ENCODE measurements at places on chromosomes 7 and 10. TPM values are rescaled to one million over a fixed set of nuclear protein-coding genes. Genes with fewer than 3 reads are reported as not detected.
A peak's percentile ranks its signal among the peaks of the same experiment; 100 is the strongest.

Gene ZNF365
- 1.8 TPM for total RNA-seq

- no peaks in the 10 kb centered on the region for H3K36me3 ChIP-seq
- no peak overlapping the region for H3K4me3 ChIP-seq
Measured at GRCh38 chr7:34224281-34224680, 318.9 kb downstream of the BMPER start.

GRCh38 chr7:68441645-68442044 is 1156.6 kb upstream of the AUTS2 start:
- no peak overlapping the region for H3K4me3 ChIP-seq
- DNase-seq = no peak
- H3K27ac ChIP-seq = no peak overlapping the region

DNA sequence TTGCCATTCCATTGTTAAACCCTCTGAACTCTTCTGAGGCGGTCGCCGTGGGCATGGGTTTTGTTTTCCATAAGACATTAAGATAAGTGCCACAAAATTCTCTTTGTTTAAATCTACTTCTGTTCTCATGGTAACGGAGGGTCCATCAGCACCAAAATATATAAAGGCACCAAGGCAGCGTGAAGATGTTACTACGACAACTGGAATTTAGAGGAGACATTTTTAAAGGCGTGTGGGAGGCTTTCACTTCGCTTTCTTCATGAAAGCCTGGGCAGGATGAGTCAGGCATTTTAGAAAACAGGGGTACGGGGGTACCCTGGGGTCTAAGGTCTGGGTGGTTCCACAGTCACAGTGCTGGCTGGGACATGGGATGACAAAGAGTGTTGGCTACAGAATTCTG is 34.0 kb downstream of the SMKR1 start:
- no peak overlapping the region for H3K27ac ChIP-seq
- H3K4me3 ChIP-seq = no peak overlapping the region
- H3K27me3 ChIP-seq = no peaks in the 10 kb centered on the region
- no peak for DNase-seq
- peaks cover 7% of the 10 kb centered on the region for H3K4me1 ChIP-seq
- H3K36me3 ChIP-seq = no peaks in the 10 kb centered on the region

DNA sequence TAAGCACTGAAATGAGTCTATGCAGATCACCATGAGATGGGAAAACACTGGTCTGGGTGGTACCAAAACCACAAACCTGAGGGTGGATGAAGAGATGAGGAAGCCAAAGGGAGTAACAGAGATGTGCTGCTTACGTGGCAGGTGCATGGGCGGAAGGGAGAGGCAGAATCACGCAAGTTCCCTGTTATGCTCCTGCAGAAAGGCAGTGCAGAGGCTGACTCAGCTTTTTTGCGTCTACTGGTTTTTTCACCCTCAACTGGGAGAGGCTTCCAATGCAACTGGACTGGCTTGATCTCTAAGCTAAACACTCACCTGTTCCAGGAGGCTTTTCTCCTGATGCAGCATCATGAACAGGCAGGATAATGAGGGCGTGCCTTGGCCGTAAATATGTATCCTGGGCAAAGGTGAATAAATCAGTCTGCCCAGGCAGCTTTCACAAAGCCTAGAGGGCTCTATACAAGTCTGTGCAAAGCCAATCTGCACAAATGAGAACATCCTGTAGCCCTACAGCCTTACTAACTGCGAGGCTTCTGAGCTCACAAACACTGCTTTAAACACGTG is 95.4 kb upstream of the AFAP1L2 start:
- peak; percentile 89 for DNase-seq
- no peaks in the 10 kb centered on the region for H3K36me3 ChIP-seq
- H3K27ac ChIP-seq = peak overlapping the region; percentile 68
- H3K27me3 ChIP-seq = no peaks in the 10 kb centered on the region
- H3K4me1 ChIP-seq = peaks cover 34% of the 10 kb centered on the region
- H3K4me3 ChIP-seq = no peak overlapping the region

Gene CAMK1D
- total RNA-seq = 8.8 TPM

Gene SFRP4
- not detected for total RNA-seq

- H3K27me3 ChIP-seq = 0 out of 2 replicates have a peak, but pooled peaks cover 3% of the 10 kb centered on the region
- H3K4me3 ChIP-seq = no peak overlapping the region
- H3K27ac ChIP-seq = no peak overlapping the region
- no peaks in the 10 kb centered on the region for H3K4me1 ChIP-seq
- DNase-seq = no peak
Measured at GRCh38 chr7:135240441-135240840, 6.8 kb downstream of the STRA8 start.

Gene FGF8
- not detected for total RNA-seq

DNA sequence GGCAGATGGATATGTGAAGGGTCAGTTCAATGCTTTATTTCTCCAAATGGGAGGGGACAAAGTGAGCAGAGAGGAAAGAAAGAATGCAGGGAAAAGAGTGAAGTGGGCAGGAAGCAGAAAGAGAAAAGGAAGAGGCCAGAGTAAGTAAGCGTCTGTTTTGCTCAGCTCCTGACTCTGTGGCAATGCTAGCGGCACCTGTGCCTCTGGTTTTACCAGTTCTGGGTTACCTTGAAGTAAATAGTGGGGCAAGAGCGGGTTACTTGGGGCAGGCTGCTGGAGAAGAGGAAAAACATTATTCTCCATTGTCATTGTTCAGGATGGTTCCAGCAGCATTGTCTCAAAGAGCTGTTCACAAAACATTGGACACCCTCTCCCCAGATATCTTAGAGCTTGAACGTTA is 1.9 kb downstream of the TAS2R40 start:
- no peak overlapping the region for H3K4me3 ChIP-seq
- no peaks in the 10 kb centered on the region for H3K27me3 ChIP-seq
- peak; percentile 84 for DNase-seq
- H3K27ac ChIP-seq = no peak overlapping the region

DNA sequence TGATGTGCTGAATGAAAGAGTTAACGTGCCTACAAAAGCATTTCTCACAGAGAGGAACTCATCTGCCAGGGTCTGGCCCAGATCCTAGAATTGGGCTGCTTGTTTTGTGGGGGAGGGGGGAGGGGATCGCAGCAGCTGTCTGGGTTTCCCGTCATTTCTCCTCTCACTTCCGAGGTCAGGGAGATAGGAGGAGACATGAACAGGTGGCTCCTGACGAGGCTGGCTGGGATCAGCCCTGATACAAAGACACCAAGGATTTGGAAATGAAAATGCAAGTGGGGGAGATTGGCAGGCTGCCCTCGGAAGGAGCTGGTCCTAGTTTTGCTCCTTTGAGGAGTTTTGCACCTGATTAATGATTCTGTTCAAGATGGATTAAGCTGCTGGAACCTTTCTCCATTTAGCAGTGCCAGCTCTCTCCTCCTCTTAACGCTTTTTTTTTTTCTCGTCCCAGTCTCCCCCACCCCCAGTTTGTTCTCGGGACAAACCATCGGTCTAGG is 86.8 kb upstream of the KMT2C start:
- H3K36me3 ChIP-seq = no peaks in the 10 kb centered on the region
- DNase-seq = peak; percentile 18
- H3K4me1 ChIP-seq = peaks cover 10% of the 10 kb centered on the region
- H3K27ac ChIP-seq = no peak overlapping the region
- H3K4me3 ChIP-seq = no peak overlapping the region

- H3K4me1 ChIP-seq = no peaks in the 10 kb centered on the region
- H3K36me3 ChIP-seq = no peaks in the 10 kb centered on the region
- no peak overlapping the region for H3K4me3 ChIP-seq
- DNase-seq = no peak
- no peak overlapping the region for H3K27ac ChIP-seq
Measured at GRCh38 chr7:92851732-92852131, 15.4 kb upstream of the CDK6 start.

Gene PLCE1
- total RNA-seq = 15.2 TPM

Gene TMEM225B
- total RNA-seq = 1.5 TPM

GRCh38 chr10:593016-593415 is 96.5 kb downstream of the DIP2C start:
- H3K27me3 ChIP-seq = peaks cover 75% of the 10 kb centered on the region
- H3K27ac ChIP-seq = no peak overlapping the region
- no peaks in the 10 kb centered on the region for H3K4me1 ChIP-seq
- no peak for DNase-seq
- H3K4me3 ChIP-seq = no peak overlapping the region
- H3K36me3 ChIP-seq = no peaks in the 10 kb centered on the region

- peaks cover 18% of the 10 kb centered on the region for H3K4me1 ChIP-seq
- DNase-seq = no peak
- H3K36me3 ChIP-seq = peaks cover 14% of the 10 kb centered on the region
- H3K27me3 ChIP-seq = no peaks in the 10 kb centered on the region
- no peak overlapping the region for H3K4me3 ChIP-seq
- no peak overlapping the region for H3K27ac ChIP-seq
Measured at GRCh38 chr7:42913591-42913990, 1.7 kb upstream of the C7orf25 start.

DNA sequence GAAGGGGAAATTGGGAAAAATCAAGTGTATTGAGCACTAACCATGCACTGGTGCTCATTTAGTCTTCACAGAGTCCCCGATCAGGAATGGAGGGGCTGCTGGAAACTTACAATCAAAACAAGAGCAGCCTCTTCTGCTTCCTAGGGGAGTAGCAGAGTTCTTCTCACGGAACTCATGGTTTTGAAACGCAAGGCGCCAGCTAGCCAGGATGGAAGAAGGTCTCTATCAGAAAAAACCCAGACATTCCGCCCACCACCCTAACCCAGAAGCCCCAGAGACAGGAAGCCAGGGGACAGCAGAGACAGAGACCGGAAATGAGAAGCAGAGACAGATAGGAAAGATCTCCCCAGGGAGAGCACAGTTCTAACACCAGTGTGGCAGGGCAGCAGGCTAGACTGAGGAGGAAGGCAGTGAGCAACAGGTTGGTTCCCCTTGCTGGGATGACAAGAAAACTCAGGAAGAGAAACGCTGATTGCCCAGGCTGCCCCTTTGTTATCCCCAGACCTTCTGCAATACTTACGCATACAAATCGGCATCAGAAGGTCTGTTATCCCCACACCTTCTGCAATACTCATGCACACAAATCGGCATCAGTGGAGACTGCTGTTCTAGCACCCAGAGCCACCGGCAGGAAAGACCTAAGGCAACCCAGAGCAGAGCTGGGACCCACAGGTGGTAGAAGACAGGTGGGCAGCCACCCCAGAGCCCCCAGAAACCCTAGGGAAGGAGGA is 99.2 kb downstream of the CPXM2 start:
- no peaks in the 10 kb centered on the region for H3K4me1 ChIP-seq
- peaks cover 43% of the 10 kb centered on the region for H3K27me3 ChIP-seq
- H3K4me3 ChIP-seq = no peak overlapping the region
- H3K27ac ChIP-seq = no peak overlapping the region
- H3K36me3 ChIP-seq = no peaks in the 10 kb centered on the region

Gene PSMA2
- 175 TPM for total RNA-seq

DNA sequence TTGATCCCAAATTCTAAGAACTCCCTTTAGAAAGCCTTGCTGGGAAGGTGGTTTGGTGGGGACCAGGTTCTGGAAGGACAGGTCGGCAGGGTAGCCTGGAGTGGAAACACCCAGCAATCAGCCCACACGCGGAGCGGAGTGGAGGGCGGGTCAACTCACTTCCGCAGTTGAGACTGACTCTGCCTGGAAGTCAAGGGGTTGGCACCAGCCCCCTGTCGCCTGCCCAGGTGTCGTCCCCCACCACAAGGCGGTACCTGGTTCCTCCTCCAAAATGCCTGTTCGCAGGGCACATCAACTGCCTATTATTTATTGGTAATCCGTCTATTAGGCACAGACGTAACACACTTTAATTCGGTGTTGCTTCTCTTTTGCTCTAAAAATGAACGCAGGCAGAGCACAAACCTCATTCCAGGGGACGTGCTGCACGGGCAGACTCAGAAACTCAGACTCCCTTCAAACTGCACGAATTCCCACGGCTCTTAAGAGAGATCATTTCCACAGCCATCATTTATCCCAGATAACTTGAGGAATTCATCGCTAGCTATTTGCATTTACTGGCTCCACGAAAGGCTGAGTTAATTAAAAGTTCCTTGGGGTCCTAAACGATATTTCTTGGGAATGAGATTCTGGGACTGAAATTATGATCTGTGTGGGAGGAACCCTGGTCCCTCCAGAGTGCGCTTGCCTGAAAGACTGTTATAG is 248.2 kb upstream of the PPP2R2D start:
- no peaks in the 10 kb centered on the region for H3K4me1 ChIP-seq
- no peak overlapping the region for H3K27ac ChIP-seq
- DNase-seq = no peak
- no peaks in the 10 kb centered on the region for H3K36me3 ChIP-seq

Gene FAM25C
- total RNA-seq = not detected

DNA sequence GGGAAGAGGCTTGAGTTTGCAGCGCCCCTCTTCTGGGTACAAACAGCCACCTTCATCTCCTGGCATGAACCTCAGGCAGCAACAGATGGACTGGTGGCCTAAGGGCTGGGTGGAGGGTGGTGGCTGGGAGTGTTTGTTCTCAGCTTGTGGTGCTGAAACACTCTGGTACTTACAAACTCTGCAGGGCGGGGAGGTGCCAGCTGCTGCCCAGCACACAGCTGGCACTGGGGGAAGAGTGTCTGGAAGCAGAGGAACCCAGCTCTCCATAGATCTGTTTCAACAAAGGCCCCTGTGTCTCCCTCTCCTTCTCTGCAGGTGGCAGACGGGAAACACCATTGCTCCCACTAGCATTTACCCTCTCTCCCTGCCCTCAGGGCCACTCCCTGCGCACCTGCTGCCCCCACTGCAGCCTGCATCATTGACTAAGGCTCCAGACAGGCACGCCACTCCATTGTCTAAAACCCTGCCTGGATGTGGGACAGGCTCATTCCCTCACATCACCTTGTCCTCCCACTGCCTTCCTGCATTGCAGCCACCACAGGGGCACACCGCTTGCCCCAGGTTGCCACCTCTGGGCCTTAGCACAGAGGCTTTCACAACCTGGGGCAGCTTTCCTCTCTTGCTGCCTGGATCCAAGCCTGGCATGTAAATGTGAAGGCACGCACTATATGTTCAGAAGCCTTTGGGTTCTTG is 6.5 kb downstream of the ARHGAP22 start:
- H3K27ac ChIP-seq = no peak overlapping the region
- DNase-seq = no peak
- H3K4me1 ChIP-seq = no peaks in the 10 kb centered on the region

GRCh38 chr10:79105818-79106217 is 37.1 kb downstream of the ZMIZ1 start:
- no peaks in the 10 kb centered on the region for H3K36me3 ChIP-seq
- no peaks in the 10 kb centered on the region for H3K4me1 ChIP-seq
- no peak overlapping the region for H3K4me3 ChIP-seq
- DNase-seq = no peak

- H3K27me3 ChIP-seq = no peaks in the 10 kb centered on the region
- H3K27ac ChIP-seq = no peak overlapping the region
- no peak overlapping the region for H3K4me3 ChIP-seq
- DNase-seq = no peak
- no peaks in the 10 kb centered on the region for H3K36me3 ChIP-seq
- H3K4me1 ChIP-seq = no peaks in the 10 kb centered on the region
Measured at GRCh38 chr10:77311186-77311585, 326.4 kb downstream of the KCNMA1 start.

DNA sequence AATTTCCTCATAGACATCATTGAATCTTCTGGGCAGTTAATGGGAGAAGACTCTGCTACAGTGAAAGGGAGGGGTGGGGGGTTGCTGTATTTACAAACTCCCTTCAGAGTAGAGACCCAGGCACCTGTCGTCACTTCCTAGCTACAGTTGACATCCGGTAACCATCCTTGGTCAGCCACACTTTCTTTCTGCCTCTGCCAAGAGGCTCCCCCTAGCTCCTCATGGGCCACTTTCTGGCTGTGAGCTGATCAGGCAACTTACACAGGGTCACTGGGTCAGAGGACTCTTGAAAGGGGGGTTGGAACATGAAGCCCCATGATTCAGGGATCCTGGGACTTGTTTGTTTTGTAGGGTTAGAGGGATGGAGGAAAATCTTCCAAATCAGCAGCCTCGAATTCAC is 1.2 kb downstream of the TECPR1 start:
- H3K27me3 ChIP-seq = no peaks in the 10 kb centered on the region
- H3K4me1 ChIP-seq = peaks cover 25% of the 10 kb centered on the region
- H3K4me3 ChIP-seq = peak overlapping the region; percentile 100
- DNase-seq = peak; percentile 43
- H3K27ac ChIP-seq = peak overlapping the region; percentile 71
- no peaks in the 10 kb centered on the region for H3K36me3 ChIP-seq
